BE2C (cell line): ENCODE measurements at places on chromosomes 2 and 18.
A peak's percentile ranks its signal among the peaks of the same experiment; 100 is the strongest.

DNA sequence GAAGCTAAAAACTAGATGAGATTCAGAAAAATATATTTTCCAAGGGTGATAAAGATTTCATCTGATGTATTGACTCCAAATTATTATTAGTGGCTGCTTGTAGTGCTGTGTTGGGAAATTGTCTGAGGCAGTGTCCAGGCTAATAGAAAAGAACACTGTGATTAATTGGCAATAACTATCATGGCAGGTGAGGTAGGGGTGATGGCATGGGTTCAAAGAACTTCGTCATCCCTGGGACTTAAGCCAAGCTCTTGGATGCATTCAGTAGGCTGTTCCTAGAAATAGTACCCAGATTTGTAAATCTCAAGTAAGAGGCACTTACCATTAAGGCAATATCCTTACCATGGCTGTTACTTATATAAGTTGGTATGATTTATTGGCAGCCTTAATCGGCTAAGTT, 13.2 kb upstream of the RAPGEF4 start:
- DNase-seq: no peak

- peak; percentile 63 for DNase-seq
Measured at GRCh38 chr2:201440182-201440581, 11.1 kb downstream of the TRAK2 start.

- no peak for DNase-seq
Measured at GRCh38 chr2:238702276-238703052, 145.4 kb upstream of the TWIST2 start.

DNA sequence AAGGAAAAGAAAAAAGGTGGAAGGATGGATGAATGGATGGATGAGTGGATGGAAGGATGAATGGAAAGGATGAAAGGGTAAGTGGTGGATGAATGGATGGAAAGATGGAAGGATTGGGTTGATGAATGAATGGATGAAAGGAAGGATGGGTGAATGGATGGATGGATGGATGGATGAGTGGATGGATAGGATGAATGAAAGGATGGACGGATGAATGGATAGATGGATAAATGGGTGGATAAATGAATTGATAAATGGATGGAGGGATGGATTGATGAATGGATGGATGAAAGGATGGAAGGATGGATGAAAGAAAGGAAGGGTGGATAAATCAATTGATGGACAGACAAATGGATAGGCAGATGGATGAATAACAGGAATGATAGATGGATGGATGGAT, 48.2 kb upstream of the OTOF start:
- DNase-seq: no peak
